MCF 10A (cell line): ENCODE measurements at places on chromosomes 1 and 21. TPM values are rescaled to one million over a fixed set of nuclear protein-coding genes. Genes with fewer than 3 reads are reported as not detected.

DNA sequence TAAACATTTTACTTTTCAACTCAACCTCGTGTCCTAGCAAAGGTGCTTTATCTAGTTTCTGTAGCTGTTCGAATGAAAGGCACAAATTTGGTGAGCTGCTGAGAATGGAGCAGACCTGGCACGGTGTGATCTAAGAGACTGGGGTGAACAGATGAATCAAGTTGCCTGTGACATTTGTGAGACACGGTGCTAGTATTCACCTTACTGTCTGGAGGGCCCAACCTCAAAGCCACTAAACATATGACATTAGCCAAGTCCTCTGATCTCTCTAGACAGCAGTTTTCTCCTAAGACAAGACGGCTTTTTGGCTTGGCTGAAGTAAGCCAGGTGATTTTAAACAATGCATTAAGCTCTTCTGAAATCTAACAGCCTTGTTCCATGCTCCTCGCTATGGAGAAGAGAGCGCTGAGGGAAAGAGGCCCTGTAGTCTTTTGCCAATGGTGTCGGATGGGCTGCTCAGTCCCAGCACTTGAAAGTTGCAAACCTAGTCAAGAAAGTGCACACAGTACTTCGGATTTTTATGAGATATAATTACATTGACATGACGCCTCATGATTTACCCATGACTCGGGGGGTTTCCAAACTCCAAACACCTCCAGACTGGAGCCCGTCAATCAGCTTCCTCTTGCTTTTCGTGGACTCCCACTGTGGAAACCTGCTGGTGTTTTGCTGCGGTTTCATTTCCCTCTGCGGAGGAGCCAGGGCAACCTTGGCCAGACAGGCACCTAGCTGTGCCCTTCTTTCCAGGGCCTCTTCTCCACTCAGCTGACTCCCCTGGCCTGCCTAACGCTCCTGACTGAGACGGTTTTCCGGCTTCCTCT lies 794 bp upstream of the TOR3A start:
- DNase-seq: no peak

- no peak for DNase-seq
Measured at GRCh38 chr1:10626131-10626731, 151.5 kb downstream of the PEX14 start.

DNA sequence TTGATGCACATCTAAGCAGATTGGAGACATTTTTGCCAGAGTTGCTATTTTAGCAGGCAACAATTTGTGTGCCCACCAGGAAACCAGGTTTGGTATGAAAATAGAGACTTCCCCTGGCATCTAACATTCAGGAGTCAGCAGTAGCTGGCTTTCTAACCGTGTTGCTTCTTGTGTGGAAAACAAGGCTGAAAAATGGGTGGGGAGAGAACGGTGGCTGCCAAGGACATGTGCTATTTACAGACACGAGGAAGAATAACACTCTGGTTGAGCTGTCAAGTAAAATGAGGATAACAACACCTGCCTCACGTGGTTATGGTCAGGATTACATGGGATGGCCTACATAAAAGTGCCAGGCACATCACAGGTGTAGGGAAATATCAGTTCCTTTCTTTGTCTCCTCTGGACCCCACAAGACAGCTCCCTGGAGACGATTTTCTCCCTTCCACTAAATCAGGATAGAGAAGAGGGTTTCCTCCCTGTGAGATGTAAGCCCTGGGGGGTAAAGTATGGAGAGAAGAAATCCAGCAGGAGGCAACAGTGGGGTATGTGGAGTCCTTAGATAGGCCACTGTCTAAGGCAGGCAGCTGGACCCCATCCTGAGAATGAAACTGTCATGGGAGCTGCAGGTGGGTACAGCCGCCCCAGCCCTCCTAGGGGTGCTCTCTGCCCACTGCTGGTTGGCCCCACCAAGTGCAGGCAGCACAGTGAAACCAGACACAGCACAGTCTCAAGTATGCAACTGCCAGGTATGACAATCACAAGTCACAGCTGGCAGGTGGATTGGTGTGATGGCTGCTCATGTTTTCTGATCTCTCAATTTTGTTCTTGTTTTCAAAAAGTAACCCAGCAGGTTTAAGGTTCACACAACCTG lies 80.3 kb downstream of the TENT5C start:
- no peak for DNase-seq

GRCh38 chr1:4596486-4596885 lies 57.9 kb upstream of the AJAP1 start:
- no peak for DNase-seq

GRCh38 chr1:116713474-116713873 lies 40.8 kb upstream of the CD2 start:
- no peak for DNase-seq

DNA sequence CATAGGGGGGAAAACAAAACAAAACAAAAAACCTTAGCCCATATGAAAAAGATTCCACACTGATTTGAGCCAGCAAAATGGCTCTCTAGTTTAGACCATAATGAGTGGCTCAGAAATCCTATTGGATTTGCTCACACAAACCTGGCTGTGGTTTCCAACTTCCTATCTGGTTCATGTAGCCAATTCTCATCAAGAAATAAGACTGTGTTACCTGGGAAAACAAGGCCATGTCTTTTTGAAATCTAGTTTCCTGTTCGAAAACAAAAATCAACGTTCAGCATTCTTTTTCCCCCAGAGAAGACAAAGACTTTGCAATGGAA lies 69.2 kb downstream of the TBX15 start:
- DNase-seq: no peak

DNA sequence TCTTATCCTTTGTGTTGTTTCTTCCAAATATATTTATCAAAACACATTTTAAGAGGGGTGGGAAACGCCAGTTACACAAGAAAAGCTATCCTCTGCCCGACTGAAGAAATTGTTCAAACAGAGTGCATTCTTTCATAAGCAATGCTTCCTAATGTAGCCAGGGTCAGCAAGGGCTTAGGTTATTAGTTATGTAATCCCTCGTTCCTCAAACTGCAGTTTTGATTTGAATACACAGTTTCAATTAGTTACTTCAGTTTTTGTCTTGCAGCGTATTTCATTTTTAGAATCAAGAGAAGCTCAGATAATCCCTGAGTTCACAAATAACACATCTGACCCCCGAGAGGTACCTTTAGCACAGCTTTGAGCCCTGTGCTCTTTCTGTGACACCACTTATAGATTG lies 141.7 kb upstream of the NRIP1 start:
- DNase-seq: no peak

DNA sequence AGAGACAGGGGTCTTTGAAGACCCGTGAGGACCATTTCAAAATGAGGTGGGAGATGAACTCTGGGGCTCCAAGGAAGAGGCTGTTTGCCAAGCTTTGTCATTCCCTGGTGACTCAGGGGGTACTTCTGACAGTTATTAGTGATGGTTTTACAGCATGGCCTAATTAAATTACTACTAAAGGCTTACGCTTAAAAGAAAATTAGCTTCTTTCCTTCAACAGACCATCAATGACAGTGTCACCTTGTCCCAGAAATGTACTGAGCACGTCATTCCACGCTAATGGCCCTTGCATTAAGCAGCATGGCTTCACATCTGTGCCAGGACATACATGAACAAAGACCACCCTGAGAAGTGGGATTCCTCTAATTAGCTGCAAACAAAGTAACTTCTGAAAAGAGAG lies 5.1 kb upstream of the UTS2 start:
- no peak for DNase-seq

- no peak for DNase-seq
Measured at GRCh38 chr1:2489615-2490014, 13.5 kb downstream of the PLCH2 start.

DNA sequence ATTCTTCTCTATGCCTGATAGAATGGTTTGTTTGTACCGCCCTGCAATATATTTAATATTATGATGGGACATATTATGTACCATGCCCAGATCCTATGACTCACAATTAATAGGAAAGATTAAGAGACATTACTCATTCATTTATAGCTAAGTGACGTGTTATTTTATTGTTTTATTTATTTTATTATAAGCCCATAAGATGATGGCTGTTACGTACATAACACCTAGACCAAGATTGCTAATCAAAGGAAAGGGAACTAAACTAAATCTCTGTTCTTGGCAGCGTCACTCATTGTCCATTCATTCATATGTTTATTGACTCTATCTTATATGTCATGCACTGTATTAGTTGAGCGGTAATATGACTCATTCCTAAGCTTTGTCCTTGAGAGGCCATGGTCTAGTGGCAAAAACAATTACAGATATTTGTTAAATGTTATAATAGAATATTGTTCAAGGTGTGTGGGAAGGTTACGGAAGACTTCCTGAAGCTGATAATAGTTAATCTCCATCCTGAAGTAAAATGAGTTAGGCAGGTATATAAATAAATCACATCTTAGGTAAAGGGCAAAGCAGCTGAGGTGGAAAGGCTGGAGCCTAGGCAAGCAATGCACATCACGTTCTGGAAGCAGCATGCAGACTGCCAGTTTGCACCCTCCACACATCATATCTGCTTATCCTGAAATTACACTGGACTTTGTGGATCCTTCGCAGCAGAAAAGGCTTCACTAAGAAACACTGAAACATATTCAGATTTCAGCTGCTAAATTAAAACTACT lies 16.6 kb upstream of the CD55 start:
- peak; percentile 80 for DNase-seq

- peak; percentile 51 for DNase-seq
Measured at GRCh38 chr1:43968348-43968948, 1.4 kb upstream of the DPH2 start.

GRCh38 chr1:119712342-119713038 lies 756 bp downstream of the PHGDH start:
- peak; percentile 88 for DNase-seq

DNA sequence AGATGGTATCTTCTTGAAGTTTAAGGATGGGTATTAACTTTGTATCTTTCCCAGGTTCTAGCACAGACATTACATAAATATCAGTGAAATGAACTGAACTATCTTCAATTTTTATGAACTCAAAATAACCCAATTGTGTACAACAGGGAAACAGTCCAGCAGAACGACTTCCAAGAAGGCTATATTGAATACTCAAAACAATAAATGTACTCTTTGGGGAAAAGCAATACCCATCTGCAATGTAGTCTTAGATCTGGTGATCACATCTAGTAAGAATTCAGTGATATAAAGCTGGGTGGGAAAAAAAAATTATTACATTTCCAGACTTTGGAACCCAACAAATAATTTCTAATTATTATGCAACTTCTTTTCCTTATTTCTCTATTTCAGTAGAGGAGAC lies 33.1 kb upstream of the GORAB start:
- DNase-seq: no peak

GRCh38 chr1:38258085-38258627 lies 211.6 kb upstream of the POU3F1 start:
- no peak for DNase-seq

Gene FMN2
- 5.3 and 8.6 TPM in 2 replicates for total RNA-seq

Gene BRDT
- not detected in 2 replicates for total RNA-seq

Gene HSD3B2
- total RNA-seq: not detected in 2 replicates

Gene AMPD1
- not detected in 2 replicates for total RNA-seq

Gene STIL
- 8.8 and 12.6 TPM in 2 replicates for total RNA-seq

Gene LIX1L
- 40.1 and 42.1 TPM in 2 replicates for total RNA-seq

Gene SPRR1B
- total RNA-seq: 3.5 and 4.0 TPM in 2 replicates

Gene MCOLN3
- total RNA-seq: 0.70 and 1.3 TPM in 2 replicates

Gene CELA3A
- not detected in 2 replicates for total RNA-seq

Gene PEX11B
- total RNA-seq: 35.5 and 36.2 TPM in 2 replicates
